ENCODE measurements at places on chromosomes 2 and 18.

GRCh38 chr2:239329284-239329971 is 71.4 kb downstream of the HDAC4 start:
- DNase-seq: no peak

DNA sequence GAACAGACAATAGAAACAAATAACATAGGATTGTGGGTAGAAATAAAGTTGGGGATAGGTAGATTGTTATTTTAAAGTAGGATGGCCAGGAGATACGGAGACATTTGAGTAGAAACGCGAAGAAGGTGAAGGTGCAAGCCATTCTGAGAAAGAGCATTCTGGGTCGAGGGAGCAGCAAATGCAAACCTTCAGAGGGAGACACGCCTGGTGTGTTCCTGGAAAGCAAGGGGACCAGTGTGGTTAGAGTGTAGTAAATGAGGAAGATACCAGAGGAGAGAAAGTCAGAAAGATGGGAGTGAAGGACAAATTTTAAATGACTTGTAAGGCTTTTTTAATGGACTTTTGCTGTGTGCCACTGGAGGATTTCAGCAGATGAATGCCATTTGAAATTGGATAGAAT is 1.7 kb downstream of the CYP20A1 start:
- no peak for DNase-seq

DNA sequence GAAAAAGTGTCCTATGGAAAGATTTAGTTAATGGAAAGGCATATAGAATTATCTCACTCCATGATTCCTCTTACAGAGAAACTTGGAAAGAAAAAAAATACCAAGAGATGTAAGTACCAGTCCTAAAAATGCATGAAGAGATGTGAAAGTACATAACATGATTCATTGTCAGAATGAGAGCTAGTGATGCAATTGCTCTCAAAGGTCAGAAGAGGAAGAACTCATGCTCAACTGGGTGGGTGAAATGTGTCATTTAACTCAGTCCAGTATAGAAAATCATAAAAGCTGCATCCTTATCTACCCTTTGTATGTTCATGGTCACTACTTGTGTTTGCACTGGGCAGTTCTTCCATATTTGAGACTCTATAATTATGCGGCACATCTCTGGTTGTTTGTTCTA is 300.0 kb upstream of the PIK3C3 start:
- no peak for DNase-seq

- DNase-seq: no peak
These were observed 4.2 kb downstream of the SLC25A12 start for GRCh38 chr2:171889808-171890207.

DNA sequence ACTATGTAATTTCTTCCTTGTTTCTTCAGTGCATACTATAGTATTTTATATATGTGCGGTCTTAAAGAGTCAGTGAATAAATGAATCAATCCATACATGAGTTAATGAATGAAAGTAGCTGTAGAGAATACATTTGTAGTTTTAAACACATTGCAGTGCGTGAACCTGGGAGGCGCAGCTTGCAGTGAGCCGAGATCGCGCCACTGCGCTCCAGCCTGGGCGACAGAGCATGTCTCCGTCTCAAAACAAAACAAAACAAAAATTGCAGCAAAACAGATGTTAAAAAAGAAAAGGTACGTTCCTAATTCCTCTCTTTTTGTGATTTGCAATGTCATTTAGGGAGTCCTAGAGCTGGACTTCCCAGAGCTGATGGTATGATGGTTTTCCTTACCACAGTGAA is 1144.8 kb upstream of the FANCL start:
- DNase-seq: no peak

GRCh38 chr2:29323301-29323700 is 208.1 kb downstream of the CLIP4 start:
- DNase-seq: no peak

DNA sequence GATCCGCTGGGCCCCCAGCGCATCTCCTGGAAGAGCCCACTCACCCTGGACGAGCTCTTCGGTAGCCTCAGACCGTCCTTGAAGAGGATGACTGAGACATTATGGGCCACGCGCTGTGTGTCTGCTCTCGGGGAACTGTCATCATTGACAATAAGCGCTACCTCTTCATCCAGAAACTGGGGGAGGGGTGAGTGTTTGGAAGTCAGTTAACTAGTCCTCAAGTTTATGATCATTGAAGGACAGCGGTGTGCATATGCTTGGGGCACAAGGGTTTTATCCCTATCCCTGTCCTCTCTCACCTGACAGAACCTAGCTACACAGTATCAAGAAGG is 586 bp downstream of the STK16 start:
- DNase-seq: no peak

GRCh38 chr2:23850564-23851256 is 76.2 kb downstream of the ATAD2B start:
- no peak for DNase-seq

GRCh38 chr2:99470957-99471356 is 18.9 kb downstream of the REV1 start:
- no peak for DNase-seq

DNA sequence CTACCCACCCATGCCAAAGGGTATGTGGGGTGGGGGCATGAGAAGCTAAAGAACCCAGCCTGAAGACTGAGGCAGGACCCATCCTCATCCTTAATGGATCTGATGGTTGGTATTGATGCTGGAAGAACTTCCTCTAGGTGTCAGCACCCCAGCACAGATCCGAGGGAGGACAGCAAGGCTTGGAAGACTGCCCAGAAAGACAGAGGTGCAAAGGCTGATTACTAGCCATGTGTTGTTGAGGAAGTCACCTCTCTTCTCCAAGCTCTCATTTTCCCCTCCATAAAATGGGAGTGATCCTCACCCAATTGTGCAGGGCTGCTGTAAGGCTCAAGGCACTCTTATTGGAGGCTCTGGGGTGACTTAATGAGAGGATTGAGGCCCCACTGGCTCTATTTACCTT is 256.5 kb downstream of the CELF4 start:
- DNase-seq: no peak

GRCh38 chr2:152541712-152542111 is 175.5 kb downstream of the PRPF40A start:
- DNase-seq: no peak

DNA sequence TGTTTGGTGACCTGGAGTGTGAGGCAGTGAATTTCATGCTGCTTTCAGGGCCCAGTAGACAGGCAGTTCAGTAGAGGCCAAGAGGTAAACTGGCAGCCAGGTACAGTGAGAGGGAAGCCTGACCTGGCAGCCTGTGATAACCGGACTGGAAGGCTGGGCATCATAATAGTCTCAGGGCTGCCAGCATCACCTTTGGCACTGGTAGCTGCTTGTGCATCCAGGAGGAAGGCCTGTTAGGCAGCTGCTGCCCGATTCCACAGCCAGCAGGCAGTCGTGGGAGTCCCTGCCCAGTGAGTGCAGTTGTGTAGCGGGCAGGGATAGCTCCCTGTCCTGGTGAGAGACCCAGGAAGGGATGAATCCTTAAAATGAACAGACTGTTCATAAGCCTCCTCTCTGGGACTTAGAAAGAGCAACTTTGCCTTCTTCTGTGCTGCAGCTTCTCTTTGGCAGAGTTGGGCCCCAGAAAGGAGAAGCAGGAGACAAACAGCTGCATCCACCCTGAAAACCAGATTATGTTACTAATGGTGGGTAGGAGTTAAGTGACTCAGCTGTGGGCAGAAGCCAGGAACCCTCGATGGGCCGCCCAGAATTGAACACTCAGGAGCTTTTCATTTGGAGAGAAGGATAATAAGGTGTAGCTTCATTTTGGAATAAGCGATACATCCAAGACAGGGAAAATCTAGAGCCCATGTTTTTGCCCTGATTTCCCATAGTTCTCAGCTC is 8.1 kb upstream of the GPBAR1 start:
- DNase-seq: no peak

- DNase-seq: no peak
These were observed 203.9 kb upstream of the PIK3C3 start for GRCh38 chr18:41751161-41751560.

DNA sequence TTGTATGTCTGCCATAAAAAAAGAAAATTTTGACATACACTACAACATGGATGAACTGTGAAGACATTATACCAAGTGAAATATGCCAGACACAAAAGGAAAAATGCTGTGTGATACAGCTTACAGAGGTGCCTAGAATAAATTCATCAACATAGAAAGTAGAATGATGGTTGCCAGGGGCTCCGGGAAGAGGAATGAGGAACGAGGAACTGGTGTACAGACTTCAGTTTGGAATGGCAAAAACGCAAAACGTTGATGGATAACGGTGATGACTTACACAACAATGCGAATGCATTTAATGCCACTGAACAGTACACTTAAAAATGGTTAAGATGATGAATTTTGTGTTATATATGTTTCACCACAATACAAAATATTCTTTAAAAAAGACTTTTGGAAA is 61.0 kb downstream of the TTC21B start:
- no peak for DNase-seq

GRCh38 chr2:69241093-69241492 is 145.9 kb downstream of the GFPT1 start:
- no peak for DNase-seq

DNA sequence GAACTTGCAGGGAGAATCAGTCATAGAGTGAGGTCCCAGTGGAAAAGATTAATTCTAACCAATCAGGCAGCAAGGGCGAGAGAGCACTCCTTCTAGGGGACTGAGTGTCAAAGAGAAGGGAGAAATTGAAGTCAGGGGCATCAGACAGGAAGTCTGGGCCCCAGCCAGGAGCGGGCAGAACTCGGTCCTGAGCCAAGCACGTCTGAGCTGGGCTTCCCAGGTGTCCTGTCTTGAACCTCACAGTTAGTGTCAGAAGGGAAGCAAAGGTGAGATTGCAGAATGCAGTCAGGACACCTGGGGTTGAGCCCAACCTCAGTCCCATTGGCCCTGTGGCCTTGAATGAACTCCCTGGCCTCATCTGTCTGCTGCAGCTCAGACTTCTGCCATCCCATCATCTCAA is 220.9 kb downstream of the SMAD2 start:
- no peak for DNase-seq

GRCh38 chr2:30341500-30342267 is 105.4 kb upstream of the LCLAT1 start:
- no peak for DNase-seq

DNA sequence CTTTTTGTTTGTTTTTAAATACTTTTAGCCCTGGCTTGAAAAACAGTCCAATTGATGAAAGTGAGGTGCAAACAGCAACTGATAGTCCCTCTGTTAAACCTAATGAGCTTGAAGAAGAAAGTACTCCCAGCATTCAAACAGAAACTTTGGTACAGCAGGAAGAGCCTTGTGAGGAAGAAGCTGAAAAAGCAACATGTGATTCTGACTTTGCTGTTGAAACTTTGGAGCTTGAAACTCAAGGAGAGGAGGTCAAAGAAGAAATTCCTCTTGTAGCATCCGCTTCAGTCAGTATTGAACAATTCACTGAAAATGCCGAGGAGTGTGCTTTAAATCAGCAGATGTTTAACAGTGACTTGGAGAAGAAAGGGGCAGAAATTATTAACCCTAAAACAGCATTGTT is 30.6 kb upstream of the DYSF start:
- DNase-seq: no peak

- DNase-seq: no peak
These were observed 46.2 kb upstream of the NABP1 start for GRCh38 chr2:191631754-191632153.

DNA sequence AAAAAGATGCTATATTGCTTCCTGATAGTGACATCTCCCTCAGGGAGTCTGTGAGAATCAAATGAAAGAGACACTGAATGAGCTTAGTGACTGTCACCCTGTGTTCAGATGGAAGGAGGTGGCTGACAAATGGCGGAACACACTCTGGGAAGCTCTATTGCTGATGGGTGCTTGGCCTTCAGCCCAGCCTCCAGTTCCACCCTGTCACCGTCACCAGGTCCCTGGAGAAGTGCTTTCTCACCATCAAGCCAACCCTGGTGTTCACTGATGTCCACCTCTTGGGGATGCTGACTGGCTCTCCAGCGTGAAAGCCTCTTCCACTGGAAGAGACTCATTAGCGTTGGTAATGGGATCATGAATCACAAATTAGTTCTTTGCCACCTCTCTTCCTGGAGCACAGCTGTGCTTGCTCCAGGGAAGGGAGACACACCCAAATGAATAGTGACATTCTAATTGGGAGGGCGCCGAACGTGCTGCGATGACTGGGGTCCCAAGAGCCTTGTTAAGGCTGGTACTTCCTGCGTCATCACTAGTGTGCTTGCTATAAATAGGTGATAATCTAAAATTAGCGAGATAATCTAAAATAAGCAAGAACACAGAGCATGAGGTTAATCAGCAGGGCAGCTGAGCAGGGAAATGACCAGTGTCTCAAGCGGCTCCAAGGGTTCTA is 154.0 kb downstream of the CLIP4 start:
- DNase-seq: no peak

DNA sequence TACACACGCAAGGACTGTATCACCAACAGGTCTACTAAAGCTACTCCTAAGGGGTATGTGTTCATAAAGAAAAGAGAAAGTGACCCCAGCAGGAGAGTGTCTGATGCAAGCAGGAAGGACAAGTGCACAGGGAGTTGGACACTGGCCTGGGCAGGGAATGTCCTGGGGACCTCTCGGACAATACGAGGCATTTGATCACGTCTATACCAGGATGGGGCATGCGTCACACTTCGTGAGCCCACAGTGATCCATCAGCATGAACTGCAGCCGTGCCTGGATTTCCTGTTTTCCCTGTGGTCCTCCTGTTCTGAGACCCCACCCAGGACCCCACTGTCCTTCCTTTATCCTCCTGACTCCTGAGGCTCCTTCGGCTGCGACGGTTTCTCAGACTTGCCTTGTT is 113.9 kb downstream of the HDAC4 start:
- DNase-seq: no peak

- no peak for DNase-seq
These were observed 3.3 kb downstream of the PDCD1 start for GRCh38 chr2:241855245-241855887.

DNA sequence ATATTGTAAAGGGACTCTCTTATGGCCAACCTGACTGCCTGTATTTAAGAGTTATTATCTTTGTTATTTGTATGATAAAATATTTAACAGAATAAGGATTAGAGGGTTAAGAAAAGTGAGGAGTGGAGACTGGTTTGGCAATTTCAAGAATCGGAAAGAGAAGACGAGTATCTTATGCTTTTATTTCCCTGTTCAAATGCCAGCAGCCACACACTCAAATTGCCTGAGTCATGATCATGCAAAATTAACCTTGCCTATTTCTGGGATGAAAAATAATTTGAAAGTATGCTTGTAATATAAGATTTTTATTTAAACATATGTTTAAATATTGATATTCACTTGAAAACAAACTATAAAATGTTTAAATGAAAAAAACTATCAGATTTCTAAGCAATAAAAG is 188.6 kb downstream of the CD226 start:
- DNase-seq: no peak

DNA sequence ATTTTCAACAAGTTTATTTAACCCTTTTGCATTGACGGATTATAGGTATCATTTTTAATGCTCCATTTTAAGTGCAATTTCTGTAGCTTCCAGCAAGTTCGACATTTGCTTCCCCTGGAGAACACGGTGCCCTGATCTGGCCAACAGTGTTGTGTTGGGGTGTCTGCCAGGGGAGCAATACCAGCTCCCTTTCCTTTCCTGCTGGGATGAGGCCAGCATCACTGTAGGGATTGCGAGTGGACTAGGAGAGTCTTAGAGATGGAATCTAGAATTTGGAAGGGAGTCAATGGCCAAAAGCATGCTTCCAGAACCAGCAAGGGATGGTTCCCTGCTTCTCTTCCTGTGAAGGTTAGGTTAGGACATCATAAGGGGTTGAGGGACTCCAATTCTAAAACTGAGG is 135.2 kb downstream of the RTN4 start:
- DNase-seq: no peak

GRCh38 chr2:166518634-166519390 is 24.8 kb upstream of the SCN7A start:
- no peak for DNase-seq

Measured in activated CD4-positive, alpha-beta memory T cell treated with anti-CD3 and anti-CD28 coated beads, Interleukin-2, amount 10 ng/mL, durations not matched to agents 7 days and 5 days (primary cell).